ENCODE measurements at places on chromosomes 6 and 20.

DNA sequence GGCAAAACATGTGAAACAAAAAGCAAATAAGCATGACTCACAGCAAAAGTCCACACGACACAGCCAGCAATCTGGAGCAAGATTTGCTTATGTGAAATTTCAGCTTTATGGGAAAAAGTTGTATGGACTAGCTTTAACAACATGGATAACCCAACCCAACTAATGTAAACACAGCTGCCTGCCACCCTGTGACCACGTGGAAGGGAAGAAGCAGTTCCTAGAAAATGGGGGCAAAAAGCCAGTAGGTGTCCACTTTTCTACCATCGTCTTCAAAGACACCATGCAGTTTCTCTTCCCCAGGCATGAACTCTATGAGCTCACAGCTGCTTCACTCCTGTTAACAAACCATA lies 425.4 kb upstream of the RNF217 start:
- no peak for DNase-seq

- no peak for DNase-seq
These were observed 302.9 kb downstream of the CLIC5 start for GRCh38 chr6:45712786-45713185.

DNA sequence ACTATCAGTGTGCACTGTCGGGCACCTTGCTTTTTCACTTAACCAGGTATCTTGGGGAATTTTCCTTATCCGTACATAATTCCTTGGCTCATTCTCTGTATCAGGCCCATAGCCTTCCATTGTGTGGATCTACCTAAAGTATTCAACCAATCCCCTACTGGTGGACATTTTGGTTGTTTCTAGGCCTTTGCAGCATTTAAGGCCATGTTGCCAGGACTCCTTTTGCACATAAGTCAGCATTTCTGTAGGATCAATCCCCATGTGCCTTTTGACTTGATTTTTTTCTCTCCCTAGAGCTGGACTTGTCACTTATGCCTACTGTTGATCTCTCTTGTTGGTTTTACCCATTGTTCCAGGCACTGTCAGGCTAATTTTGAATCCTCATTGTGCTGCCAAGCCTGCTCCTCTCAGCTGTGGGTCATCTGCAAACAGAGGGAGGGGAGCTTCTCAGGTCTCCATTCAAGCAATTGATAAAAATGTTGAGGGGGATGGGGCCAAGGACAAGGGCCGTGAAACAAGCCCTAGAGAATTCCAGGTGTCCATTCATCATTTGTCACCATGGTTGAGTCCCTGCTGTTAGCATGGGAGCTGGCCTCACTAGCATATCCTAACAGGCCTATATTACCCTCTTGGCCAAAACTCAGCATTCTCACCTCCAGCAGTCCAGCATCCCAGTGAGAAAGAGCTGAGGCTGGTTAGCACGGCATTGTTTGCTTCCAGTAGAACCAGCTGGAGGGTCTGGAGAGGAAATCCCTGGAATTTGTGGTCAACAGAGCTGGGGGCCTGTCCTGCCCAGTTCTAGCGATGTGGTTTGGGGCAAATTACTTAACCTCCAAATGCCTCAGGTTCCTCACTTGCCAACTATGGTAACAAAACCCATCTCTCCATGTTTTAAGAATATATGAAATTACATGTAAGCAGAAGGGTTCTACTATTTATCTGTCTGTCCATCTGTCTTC lies 178.4 kb downstream of the MRPL14 start:
- DNase-seq = peak; percentile 51

DNA sequence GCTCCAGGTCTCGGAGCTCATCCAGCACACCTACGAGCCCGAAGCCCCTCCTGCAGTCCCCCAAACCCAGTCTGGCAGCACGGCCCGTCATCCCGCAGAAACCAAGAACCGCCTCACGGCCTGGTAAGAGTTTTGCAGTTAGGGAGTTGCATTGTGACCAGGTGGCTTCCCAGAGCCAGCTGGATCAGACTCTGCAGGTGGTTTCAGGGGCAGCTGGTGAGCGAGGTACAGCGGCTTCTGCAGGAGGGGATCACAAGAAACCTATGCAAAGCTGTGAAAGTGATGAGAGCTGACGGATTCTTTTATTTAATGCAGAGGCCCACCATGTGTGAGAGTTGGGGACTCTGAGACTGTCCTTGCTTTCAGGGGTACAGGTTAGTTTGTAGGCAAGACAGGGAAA lies 45.9 kb upstream of the SCGN start:
- no peak for DNase-seq

GRCh38 chr20:32535953-32536823 lies 48.9 kb downstream of the NOL4L start:
- no peak for DNase-seq

GRCh38 chr6:26260110-26260637 lies 104.8 kb upstream of the BTN3A2 start:
- no peak for DNase-seq

Measured in fibroblast of skin of left quadriceps (primary cell).